Stimulated activated naive B cell treated with anti-CD40 and anti-IgM and Interleukin-4, amounts not matched to agents 10 μg/mL and 1 μg/mL and 100 μg/mL, for 72 hours (primary cell): ENCODE measurements at places on chromosomes 1 and 21.

- peak; percentile 53 for DNase-seq
Observed at GRCh38 chr1:204791453-204792353, 79.0 kb upstream of the NFASC start.

DNA sequence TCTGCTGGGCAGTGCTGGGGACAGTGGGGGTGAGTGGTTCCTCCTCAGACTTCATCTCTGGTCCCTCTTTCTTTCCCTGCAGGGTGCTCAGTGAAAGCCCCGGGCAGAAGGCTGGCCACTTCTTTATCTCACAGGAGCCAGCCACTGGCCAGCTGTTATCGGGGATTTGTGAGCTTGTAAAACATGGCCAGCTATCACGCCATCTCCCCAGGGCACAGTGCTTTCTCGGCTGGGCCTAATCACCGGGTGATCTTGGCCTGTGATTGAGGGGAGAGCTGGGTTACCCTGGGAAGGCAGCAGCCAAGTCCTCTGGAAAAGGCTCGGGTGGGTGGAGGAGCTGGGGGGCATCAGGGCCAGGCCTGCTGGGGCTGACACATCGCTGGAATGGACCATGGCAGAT, 83.0 kb downstream of the IGSF21 start:
- DNase-seq, result no peak

- DNase-seq, result no peak
Observed at GRCh38 chr1:7296968-7297367, 474.1 kb upstream of the VAMP3 start.

- no peak for DNase-seq
Observed at GRCh38 chr1:198638441-198638840, 399 bp upstream of the PTPRC start.

DNA sequence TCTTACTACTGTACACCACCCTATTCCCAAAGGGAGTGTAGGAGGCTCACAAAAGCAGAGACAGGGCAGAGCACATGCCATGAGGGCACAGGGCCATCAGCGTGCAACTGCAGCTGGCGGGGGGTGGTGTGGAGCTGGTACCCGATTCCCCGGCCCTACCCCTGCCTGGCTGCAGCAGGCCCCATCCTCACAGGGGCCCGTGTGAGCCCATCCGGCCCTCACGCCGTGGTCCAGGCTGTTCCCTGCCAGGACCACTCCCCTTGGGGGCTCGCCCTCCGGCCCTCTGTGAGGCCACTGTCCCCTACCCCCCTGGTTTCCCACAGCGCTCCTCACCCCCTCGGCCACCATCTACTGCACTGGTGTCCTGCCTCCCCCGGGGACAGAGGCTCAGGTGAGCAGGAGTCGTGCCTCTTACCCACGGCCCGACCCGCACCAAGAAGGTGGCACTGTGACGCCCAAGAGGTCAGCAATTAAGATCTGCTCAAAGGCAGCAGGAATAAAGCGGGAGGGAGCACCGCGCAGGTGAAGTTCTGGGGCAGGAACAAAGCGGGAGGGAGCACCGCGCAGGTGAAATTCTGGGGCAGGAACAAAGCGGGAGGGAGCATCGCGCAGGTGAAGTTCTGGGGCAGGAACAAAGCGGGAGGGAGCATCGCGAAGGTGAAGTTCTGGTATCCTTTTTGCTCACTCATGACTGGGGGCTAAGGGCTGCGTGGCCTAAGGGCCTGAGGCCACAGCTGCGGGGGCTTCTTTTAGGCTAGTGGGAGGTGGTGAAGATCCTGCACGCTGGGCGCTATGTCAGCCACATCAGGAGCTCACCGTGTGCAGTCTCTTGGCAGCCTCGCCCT, 3.9 kb downstream of the POFUT2 start:
- no peak for DNase-seq
